ENCODE measurements at places on chromosomes 7 and 10. TPM values are rescaled to one million over a fixed set of nuclear protein-coding genes. Genes with fewer than 3 reads are reported as not detected.

- no peak overlapping the region for H3K27ac ChIP-seq
- no peak for DNase-seq
- no peaks in the 10 kb centered on the region for H3K27me3 ChIP-seq
- H3K4me3 ChIP-seq: no peak overlapping the region
Observed at GRCh38 chr7:98541101-98541500, 76.0 kb upstream of the NPTX2 start.

DNA sequence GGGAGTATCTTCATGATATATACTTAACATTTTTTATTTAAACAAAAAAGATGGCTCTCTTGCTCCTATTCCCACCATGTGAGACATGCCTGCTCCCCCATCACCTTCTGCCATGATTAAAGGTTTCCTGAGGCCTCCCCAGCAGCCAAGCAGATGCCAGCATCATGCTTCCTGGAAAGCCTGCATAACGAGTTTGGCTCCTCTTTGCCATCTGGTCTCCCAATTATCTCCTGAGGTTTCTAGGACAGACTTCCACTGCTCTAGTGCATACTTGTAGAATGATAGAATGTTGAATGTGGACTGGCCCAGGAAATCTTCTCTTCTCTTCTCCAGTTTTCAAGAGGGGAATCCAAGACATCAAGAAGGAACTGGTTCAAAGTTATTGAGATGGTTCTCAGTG is 45.9 kb upstream of the ELAPOR2 start:
- H3K36me3 ChIP-seq: no peaks in the 10 kb centered on the region
- no peak overlapping the region for H3K27ac ChIP-seq
- no peak for DNase-seq

- peaks cover 50% of the 10 kb centered on the region for H3K27me3 ChIP-seq
- no peak overlapping the region for H3K27ac ChIP-seq
- no peaks in the 10 kb centered on the region for H3K4me1 ChIP-seq
- no peaks in the 10 kb centered on the region for H3K36me3 ChIP-seq
- H3K4me3 ChIP-seq: no peak overlapping the region
Observed at GRCh38 chr7:21251151-21251800, 176.6 kb upstream of the SP4 start.

The UCN3 gene
- not detected for total RNA-seq

GRCh38 chr10:60099998-60100747 is 193.8 kb upstream of the CCDC6 start:
- H3K27me3 ChIP-seq: no peaks in the 10 kb centered on the region
- DNase-seq: no peak
- H3K4me3 ChIP-seq: no peak overlapping the region
- peaks cover 27% of the 10 kb centered on the region for H3K36me3 ChIP-seq
- no peaks in the 10 kb centered on the region for H3K4me1 ChIP-seq

DNA sequence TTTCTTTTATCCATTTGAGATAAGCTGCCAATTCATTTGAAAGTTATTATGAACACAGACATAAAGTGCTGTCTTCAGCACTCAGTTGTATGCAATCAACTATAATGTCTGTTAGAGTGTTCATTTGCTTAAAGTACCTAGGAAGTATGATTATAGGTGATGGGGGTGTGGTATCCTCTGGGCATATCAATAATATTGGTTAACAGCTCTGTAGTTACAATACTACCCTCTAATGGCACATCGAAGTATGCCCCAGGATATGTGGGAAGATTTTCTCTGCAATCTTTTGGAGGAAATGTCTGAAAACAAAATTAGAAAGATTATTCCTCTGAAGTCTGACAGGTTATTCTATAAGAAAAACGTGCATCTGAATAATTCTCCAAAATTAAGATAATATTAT is 429.7 kb downstream of the ARL4A start:
- H3K27me3 ChIP-seq: no peaks in the 10 kb centered on the region
- no peaks in the 10 kb centered on the region for H3K36me3 ChIP-seq
- no peak for DNase-seq
- H3K4me1 ChIP-seq: no peaks in the 10 kb centered on the region
- H3K27ac ChIP-seq: no peak overlapping the region

DNA sequence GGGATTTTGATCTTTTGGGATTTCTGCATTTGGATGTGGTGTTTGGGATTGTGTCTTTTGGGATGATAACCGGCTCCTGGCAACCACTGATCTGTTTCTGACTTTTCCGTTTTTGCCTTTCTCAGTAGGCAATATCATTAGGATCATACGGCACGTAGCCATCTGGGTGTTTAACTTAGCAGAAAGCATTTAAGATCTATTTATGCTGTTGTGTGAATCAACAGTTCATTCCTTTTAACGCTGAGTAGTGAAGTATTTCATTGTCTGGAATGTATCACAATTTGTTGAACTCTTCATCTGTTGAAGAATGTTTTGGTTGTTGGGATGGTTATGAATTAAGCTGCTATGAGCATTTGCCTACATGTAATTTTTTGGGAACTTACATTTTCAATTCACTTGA is 459.6 kb downstream of the SDK1 start:
- no peaks in the 10 kb centered on the region for H3K36me3 ChIP-seq
- no peak for DNase-seq
- no peaks in the 10 kb centered on the region for H3K4me1 ChIP-seq
- no peak overlapping the region for H3K27ac ChIP-seq
- H3K27me3 ChIP-seq: no peaks in the 10 kb centered on the region
- H3K4me3 ChIP-seq: no peak overlapping the region

The CCDC3 gene
- total RNA-seq: 25.1 TPM

DNA sequence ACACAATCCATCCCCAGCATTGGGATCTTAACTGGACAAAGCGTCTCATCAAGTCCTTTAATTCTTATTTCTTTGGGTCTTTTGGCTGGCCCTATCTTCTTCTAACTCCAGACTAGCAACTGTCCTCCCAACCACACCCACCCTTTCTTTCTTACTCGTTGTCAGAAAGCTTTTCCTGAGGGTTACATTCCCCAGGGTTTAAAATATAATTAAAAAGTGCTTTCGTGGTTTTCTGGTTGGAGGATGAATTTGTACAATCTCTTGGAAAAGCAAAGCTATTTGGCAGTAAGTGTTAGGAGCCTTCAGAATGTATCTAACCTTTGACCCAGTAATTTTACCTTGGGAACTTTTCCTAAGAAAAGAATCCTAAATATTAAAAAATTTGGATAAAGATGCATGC is 10.4 kb upstream of the ITGB8 start:
- no peaks in the 10 kb centered on the region for H3K4me1 ChIP-seq
- no peaks in the 10 kb centered on the region for H3K36me3 ChIP-seq
- H3K27ac ChIP-seq: no peak overlapping the region
- no peak for DNase-seq
- no peaks in the 10 kb centered on the region for H3K27me3 ChIP-seq

The GRID2IP gene
- not detected for total RNA-seq

The FAM13C gene
- 21.4 TPM for total RNA-seq

The CELF2 gene
- 56.6 TPM for total RNA-seq

DNA sequence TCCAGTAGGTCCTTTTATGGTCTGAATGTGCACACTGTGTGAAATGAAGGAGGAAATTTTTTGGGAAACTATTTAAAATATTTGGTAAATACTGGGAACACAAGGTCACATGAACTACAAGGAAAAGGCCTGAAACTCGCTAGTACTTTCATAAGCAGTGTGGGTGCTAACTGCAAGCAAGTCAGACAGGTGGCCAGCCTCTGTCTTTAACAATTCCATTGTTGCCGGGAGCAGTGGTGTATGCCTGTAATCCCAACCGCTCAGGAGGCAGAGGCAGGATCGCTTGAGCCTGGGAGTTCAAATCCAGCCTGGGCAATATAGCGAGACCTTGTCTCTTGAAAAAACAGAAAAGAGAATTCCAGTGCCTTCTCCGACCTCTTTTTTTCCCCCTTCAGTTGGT is 37.5 kb downstream of the SMURF1 start:
- no peaks in the 10 kb centered on the region for H3K36me3 ChIP-seq
- H3K4me3 ChIP-seq: no peak overlapping the region
- no peaks in the 10 kb centered on the region for H3K27me3 ChIP-seq
- no peak for DNase-seq
- H3K27ac ChIP-seq: peak overlapping the region; percentile 3
- H3K4me1 ChIP-seq: peaks cover 56% of the 10 kb centered on the region

The SEMA3C gene
- total RNA-seq: 5.4 TPM

- peaks cover 4% of the 10 kb centered on the region for H3K4me1 ChIP-seq
- no peak overlapping the region for H3K4me3 ChIP-seq
- H3K36me3 ChIP-seq: no peaks in the 10 kb centered on the region
- no peak overlapping the region for H3K27ac ChIP-seq
- DNase-seq: no peak
Observed at GRCh38 chr10:4848356-4849041, 22.5 kb downstream of the AKR1E2 start.

DNA sequence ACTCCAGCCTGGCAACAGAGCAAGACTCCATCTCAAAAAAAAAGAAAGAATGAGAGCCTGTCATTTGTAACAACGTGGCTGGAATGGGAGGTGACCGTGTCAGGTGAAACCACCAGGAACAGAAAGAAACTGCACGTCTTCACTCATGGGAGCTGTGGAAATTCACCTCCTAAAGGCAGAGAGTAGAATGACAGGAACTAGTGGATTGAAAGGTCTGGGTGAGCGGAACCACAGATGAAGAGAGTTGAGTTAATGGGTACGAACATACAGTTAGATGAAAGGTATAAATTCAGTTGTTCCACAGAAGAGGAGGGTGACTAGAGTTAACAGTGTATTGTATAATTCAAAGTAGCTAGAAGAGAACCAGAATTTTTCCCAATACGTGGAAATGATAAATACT is 78.6 kb downstream of the MAD1L1 start:
- H3K4me3 ChIP-seq: no peak overlapping the region

GRCh38 chr7:151484971-151485707 is 34.6 kb downstream of the RHEB start:
- peaks cover 48% of the 10 kb centered on the region for H3K36me3 ChIP-seq
- peaks cover 38% of the 10 kb centered on the region for H3K4me1 ChIP-seq
- peak overlapping the region; percentile 64 for H3K27ac ChIP-seq
- no peaks in the 10 kb centered on the region for H3K27me3 ChIP-seq
- no peak for DNase-seq

The SUN3 gene
- not detected for total RNA-seq

The TAF3 gene
- 14.8 TPM for total RNA-seq

GRCh38 chr7:24725554-24726241 is 31.6 kb downstream of the GSDME start:
- no peak overlapping the region for H3K4me3 ChIP-seq
- DNase-seq: no peak
- H3K36me3 ChIP-seq: no peaks in the 10 kb centered on the region
- no peak overlapping the region for H3K27ac ChIP-seq
- peaks cover 28% of the 10 kb centered on the region for H3K4me1 ChIP-seq

DNA sequence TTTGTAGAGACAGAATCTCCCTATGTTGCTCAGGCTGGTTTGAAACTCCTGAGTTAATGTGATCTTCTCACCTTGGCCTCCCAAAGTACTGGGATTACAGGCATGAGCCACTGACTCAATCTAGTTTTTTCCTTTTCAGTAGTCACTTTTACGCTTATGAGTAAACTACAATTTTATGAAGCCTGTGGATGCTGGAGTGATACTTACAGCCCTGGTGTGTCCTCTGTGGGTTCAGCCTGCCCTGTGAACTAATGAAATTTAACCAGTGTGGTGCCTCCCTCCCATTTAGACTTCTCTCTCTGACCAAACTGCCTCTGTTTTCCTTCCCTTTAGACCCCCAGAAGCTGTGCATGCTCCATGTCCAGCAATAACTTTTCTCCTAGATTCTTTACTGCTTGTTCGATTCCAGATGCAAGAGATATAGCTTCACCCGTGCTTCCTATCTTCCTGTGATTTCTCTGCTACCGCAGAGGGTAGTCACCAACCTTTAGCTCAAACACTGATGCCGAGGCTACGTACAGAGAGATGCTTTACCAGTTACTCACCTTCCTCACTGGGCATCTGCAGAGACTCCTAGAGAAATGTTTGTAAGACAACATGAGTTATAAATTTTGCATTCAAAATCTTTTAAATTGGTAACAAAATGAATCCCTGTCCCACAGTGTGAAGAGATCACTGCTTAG is 90.8 kb downstream of the KIAA1217 start:
- H3K36me3 ChIP-seq: no peaks in the 10 kb centered on the region
- H3K4me1 ChIP-seq: peaks cover 47% of the 10 kb centered on the region
- H3K4me3 ChIP-seq: no peak overlapping the region
- peak overlapping the region; percentile 95 for H3K27ac ChIP-seq
- DNase-seq: no peak

- no peaks in the 10 kb centered on the region for H3K36me3 ChIP-seq
- peak overlapping the region; percentile 96 for H3K4me3 ChIP-seq
- peaks cover 12% of the 10 kb centered on the region for H3K4me1 ChIP-seq
- H3K27ac ChIP-seq: peak overlapping the region; percentile 93
Observed at GRCh38 chr10:97737770-97738265, 890 bp downstream of the ZFYVE27 start.

GRCh38 chr7:29895559-29895958 is 89.3 kb downstream of the WIPF3 start:
- no peak overlapping the region for H3K4me3 ChIP-seq
- H3K27me3 ChIP-seq: no peaks in the 10 kb centered on the region
- peaks cover 10% of the 10 kb centered on the region for H3K36me3 ChIP-seq

GRCh38 chr10:18332048-18332447 is 191.8 kb downstream of the CACNB2 start:
- H3K27ac ChIP-seq: no peak overlapping the region
- no peaks in the 10 kb centered on the region for H3K27me3 ChIP-seq
- H3K36me3 ChIP-seq: no peaks in the 10 kb centered on the region

- no peak overlapping the region for H3K4me3 ChIP-seq
- H3K27me3 ChIP-seq: no peaks in the 10 kb centered on the region
- no peak for DNase-seq
- H3K27ac ChIP-seq: no peak overlapping the region
- H3K36me3 ChIP-seq: no peaks in the 10 kb centered on the region
Observed at GRCh38 chr7:102834466-102834865, 78.3 kb upstream of the LRRC17 start.

DNA sequence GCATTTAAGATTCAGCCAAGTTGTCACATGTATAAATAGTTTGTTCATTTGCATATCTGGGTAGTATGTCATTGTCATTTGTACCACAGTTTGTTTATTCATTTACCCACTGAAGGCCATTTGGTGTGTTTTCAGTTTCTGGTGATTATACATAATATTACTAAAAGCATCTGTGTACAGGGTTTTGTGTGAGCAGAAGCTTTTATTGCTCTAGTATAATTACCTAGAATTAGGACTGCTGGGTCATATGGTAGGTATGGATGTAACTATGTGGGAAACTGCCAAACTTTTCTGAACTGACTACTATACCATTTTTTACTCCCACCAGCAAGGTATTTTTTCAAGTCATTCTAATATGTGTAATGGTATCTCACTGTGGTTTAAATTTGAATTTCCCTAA is 584.0 kb upstream of the GHITM start:
- H3K27me3 ChIP-seq: no peaks in the 10 kb centered on the region

GRCh38 chr10:8534891-8535290 is 480.4 kb downstream of the GATA3 start:
- no peak for DNase-seq
- no peak overlapping the region for H3K27ac ChIP-seq
- H3K27me3 ChIP-seq: no peaks in the 10 kb centered on the region
- H3K36me3 ChIP-seq: no peaks in the 10 kb centered on the region

- no peak overlapping the region for H3K27ac ChIP-seq
- peaks cover 45% of the 10 kb centered on the region for H3K27me3 ChIP-seq
- H3K36me3 ChIP-seq: no peaks in the 10 kb centered on the region
- no peak for DNase-seq
- H3K4me1 ChIP-seq: peaks cover 10% of the 10 kb centered on the region
Observed at GRCh38 chr7:155534691-155535090, 11.7 kb downstream of the CNPY1 start.

The GOLGA7B gene
- 0.29 TPM for total RNA-seq
